ENCODE measurements at places on chromosomes 16 and 17.

GRCh38 chr17:57940653-57941329 is 14.4 kb downstream of the CUEDC1 start:
- no peak for DNase-seq

DNA sequence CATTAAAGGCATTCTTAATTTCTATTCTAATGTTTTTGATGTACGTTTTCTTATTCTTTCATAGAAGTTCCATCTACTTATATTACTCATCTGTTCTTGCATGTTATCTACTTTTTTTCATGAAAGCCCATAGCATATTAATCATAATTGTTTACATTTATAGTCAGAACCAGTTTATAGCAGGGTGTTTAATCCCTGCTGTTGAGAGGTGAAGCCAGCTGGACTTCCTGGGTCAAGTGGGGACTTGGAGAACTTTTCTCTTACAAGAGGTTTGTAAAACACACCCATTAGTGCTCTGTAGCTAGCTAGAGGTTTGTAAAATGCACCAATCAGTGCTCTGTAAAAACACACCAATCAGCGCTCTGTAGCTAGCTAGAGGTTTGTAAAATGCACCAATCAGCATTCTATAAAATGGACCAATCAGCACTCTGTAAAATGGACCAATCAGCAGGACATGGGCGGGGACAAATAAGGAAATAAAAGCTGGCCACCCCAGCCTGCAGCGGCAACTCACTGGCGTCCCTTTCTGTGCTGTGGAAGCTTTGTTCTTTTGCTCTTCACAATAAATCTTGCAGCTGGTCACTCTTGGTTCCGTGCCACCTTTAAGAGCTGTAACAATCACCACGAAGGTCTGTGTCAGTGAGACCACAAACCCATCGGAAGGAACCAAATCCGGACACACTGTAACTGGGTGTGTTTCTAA is 120.6 kb downstream of the TANC2 start:
- DNase-seq = no peak

GRCh38 chr17:45700171-45701090 is 83.7 kb upstream of the CRHR1 start:
- DNase-seq = no peak

GRCh38 chr16:3655396-3656159 is 1.1 kb downstream of the DNASE1 start:
- DNase-seq = no peak

GRCh38 chr16:12868169-12868568 is 33.2 kb upstream of the SHISA9 start:
- no peak for DNase-seq

Data from hematopoietic multipotent progenitor cell treated with erythropoietin and hydrocortisone succinate and interleukin-3 and kit ligand, for 4 days (in vitro differentiated cells).